ENCODE measurements at places on chromosomes 5 and 9. TPM values are rescaled to one million over a fixed set of nuclear protein-coding genes. Genes with fewer than 3 reads are reported as not detected.

The C5orf58 gene
- total RNA-seq = not detected

The SLC9A3 gene
- 1.5 TPM for total RNA-seq

The PCA3 gene
- not detected for total RNA-seq

The ITK gene
- total RNA-seq = 0.37 TPM

DNA sequence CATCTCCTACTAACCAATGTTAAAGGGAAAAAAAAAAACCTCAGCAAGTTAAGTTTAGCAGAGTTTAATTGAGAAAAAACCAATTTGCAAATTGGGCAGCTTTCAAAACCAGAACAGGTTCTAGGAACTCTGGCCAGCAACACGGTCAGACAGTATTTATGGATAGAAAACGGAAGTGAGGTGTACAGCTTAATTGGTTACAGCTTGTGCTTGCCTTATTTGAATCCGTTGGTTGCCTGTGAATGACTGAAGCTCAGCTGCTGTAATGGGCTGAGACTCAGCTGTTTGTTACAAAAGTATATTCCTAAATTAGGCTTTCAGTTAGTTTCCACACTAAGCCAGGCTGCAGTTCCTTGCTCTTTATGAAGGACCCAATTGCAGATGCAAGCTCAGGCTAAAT, 217.0 kb downstream of the SREK1 start:
- DNase-seq = no peak

DNA sequence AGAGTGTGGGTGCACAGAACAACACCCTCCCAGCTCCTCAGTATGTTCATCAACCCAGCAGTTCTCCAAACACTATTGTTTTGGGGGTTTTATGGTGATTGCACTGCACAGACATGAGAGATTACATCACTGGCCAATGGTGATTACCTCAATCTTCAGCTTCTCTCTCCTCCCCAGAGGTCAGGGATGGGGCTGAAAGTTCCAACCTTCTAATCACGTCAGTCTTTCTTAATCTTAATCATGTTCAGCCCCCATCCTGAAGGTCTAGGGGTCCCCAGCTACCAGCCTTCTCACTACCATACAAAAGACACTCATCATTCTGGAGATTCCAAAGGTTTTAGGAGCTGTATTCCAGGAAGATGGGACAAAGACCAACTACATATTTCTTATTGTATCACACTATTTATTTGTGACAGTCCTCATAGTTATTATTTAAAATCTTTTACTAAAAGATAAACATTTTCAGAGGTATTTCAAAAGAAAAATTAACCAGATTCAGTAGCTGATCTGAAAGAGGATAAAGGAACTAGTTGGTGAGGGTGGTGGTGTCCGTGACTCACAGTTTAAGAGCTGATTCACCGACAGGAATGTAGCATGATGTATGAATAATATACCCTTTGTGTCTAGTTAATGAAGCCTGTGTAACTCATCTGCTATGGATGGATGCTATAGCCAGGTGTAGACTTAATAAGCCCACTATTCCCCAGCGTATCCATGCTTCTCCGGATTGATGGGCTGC, 35.6 kb downstream of the RASEF start:
- DNase-seq = peak; percentile 22

- no peak for DNase-seq
Measured at GRCh38 chr5:147554261-147554817, 44.5 kb upstream of the DPYSL3 start.

- DNase-seq = no peak
Measured at GRCh38 chr5:133792024-133792423, 176.4 kb downstream of the C5orf15 start.

DNA sequence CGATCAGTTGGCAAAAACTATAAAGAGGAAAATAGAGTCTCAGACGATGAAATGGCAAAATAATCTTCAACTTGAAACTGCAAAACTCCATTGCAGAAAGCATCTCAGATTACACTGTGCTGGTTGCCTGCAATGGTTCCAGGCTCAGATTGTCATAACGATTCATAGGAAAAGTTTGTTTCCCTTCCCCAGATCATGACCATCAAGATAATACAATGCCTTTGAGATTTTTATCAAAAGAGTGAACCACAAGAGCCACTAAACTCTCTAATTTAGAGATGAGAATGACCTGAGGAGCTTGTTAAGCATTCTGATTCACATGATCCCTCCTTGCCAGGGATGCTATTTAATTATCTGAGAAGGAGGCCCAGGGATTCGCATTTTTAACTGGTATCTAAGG, 52.6 kb upstream of the ITGA1 start:
- DNase-seq = no peak

DNA sequence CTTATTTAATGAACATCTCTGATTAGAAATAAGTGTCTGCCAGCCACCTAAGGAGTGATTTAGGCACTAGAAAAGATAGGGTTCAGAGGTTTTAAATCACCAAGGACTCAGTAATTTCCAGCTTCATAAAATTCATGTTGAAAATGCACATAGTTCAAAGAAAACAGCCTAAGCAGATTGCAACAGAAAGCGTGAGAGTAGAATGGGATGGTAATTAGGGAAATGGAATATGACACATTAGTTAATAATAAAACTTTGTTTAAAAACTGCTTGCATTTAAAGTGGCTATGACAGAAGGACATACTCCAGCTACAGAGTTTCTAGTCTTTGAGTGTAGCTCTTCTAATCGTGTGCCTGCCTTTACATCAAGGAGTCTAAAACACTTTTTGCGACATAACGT, 490.8 kb downstream of the TLE4 start:
- DNase-seq = no peak

DNA sequence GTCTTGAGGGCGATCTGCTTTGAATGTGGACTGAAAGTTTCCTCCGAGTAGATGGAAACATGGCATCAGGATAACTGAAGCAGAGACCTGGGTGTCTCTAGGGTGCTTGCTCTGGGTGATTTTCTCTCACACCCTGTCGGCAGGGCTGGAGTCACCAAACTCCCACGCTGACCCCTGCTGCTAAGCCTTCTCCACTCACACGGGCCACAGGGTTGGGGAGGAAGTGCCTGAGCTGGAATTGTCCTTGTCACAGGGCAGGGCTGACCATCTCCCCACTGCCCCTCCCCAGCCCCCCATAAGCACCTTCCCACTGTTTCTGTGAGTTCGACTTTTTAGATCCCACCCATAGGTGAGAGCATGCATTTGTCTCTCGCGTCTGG, 212.9 kb downstream of the FANCC start:
- no peak for DNase-seq

DNA sequence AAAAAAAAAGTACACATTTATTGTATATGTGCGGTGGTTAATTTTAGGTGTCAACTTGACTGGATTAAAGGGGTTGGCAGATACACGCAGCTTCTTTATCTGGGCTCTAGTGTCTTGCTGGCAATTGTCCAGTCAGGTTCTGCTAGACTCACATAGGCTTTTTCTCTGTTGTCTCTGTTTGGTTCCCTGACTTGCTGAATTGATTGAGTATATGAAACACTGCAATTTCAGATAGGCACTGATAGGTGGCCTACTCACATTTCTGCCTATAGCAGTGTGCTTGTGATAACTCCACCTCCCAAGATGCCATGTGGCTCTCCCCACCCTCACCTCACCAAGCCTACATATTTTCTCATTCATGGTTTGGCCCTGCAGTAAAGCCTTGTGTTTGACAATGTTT, 52.5 kb downstream of the AOPEP start:
- no peak for DNase-seq

DNA sequence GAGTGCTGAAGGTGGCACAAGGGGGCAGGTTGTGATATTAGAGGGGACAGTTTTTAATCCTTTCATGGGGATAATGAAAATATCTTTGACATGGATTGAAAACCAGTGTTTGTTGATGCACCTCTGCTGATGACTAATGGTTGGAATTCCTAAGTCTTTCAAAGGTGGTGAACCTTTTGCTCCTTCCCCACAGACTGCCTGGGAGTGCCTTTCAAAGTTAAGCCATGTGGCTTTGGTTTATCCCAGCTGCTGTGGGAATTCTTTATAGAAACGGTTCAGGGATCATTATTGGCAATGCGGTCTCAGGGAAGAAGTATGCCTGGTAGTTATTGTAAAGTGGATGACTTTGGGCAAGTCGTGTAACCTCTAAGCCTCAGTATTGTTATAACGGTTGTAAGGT, 45.7 kb downstream of the PIP5K1B start:
- DNase-seq = no peak

- no peak for DNase-seq
Measured at GRCh38 chr5:76683816-76684731, 31.9 kb upstream of the F2R start.

- no peak for DNase-seq
Measured at GRCh38 chr5:95818181-95819147, 4.1 kb downstream of the GLRX start.

- peak; percentile 21 for DNase-seq
Measured at GRCh38 chr9:127360829-127361228, 36.1 kb upstream of the SLC2A8 start.

DNA sequence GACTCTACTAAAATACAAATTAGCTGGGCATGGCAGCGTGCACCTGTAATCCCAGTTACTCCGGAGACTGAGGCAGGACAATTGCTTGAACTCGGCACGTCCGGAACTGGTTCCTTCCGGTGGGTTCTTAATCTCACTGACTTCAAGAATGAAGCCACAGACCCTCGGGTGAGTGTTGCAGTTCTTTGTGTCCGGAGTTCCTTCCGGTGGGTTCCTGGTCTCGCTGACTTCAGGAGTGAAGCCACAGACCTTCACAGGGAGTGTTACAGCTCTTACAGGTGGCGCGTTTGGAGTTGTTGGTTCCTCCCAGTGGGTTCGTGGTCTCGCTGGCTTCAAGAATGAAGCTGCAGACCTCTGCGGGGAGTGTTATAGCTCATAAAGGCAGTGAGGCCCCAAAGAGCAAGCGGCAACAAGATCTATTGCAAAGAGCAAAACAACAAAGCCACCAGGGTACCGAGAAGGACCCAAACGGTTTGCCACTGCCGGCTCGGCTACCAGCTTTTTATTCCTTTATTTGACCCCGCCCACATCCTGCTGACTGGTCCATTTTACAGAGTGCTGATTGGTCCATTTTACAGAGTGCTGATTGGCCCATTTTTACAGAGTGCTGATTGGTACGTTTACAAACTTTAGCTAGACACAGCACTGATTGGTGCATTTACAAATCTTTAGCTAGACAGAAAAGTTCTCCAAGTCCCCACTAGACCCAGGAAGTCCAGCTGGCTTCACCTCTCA, 28.6 kb upstream of the SLC6A19 start:
- DNase-seq = no peak

- DNase-seq = no peak
Measured at GRCh38 chr9:76359365-76359764, 34.9 kb downstream of the RFK start.

DNA sequence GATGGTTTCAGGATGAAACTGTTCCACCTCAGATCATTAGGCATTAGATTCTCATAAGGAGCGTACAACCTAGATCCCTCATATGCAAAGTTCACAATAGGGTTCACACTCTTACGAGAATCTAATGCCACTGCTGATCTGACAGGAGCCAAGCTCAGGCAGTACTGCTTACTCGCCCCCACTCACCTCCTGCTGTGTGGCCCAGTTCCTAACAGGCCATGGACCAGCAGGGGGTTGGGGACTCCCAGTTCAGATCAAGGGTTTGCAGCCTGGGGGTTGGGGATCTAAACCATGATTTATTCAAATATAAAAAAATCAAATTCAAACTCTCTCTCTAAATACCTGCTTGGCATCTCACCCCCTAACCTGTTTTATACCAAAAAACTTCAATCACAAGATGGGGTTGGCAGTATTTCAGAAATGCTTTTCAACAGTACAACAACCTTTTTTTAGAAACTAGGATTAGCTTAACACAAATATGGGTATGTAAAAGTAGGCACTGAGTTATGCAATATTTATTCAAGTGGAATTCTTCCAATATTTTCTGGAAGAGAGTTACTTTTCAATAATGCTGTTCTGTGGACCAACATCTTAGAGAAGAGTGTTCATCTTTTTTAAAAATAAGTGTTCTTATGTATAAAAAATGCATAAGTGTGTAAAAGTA, 30.1 kb upstream of the SLC12A2 start:
- no peak for DNase-seq

DNA sequence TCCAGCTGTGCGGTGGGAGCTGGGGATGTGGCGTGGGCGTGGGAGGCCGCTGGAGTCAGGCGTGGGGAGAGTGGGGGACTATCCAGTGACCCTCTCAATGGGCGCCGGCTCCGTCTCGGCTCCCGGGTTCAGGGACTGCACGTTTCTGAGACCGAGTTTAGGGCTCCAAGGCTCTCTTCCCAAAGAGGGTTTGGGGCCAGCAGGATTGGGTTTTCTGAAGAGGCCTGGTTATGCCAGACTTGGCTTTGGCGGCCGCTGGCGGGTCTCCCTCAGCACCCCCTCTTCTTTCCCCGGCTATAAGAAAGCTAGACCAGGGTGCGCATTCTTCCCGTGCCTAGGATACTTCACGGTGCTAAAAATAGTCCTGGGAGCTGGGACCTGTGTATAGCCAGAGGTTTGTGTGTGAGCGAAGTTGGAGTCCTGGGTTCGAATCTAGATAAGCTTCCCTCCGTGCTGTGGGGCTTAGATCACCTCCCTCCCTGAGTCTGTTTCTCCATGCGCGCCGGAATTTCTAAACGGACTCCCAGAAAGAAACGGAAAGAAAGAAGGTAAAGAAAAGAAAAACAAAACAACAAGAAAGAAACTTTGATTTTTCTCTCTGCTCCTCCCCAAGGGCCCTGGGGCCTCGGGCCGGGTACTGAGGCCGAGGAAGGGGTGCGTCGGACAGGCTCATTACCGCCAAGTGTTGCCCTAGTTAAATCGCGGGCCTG, 5.0 kb downstream of the HAND1 start:
- no peak for DNase-seq

DNA sequence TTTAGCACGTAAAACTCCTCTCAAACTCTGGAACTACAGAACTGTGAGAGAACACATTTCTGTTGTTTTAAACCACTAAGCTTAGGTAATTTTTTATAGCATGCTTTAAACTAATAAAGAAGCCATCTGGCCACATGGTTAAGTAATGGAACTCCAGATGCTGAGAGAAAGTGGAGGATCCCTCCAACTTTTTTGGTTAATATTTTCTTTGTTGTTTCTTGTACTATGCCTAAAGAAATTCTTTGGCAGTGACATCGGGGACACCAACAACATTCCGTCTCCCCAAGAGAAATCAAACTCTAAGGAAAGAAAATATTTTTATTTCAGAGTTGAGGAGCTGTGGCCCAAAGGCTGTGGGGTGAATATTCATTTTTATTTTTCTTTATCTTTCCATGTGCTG, 734.8 kb upstream of the CDH9 start:
- DNase-seq = no peak

GRCh38 chr5:173202266-173202875, 32.6 kb downstream of the NKX2-5 start:
- no peak for DNase-seq
